Keratinocyte (primary cell): ENCODE measurements at places on chromosomes 4 and X. TPM values are rescaled to one million over a fixed set of nuclear protein-coding genes. Genes with fewer than 3 reads are reported as not detected.

Gene PSAPL1
- 0.01 to 0.05 TPM (median 0.03 TPM) in 3 replicates for polyA plus RNA-seq

Gene HDAC6
- 20.3 to 21.9 TPM (median 21.9 TPM) in 3 replicates for polyA plus RNA-seq

Gene MFAP3L
- 7.6 to 10.8 TPM (median 10.2 TPM) in 3 replicates for polyA plus RNA-seq

Gene ETDA
- polyA plus RNA-seq, result not detected in 3 replicates

Gene FABP2
- not detected in 3 replicates for polyA plus RNA-seq

Gene ERCC6L
- 0.52 to 4.1 TPM (median 3.4 TPM) in 3 replicates for polyA plus RNA-seq

Gene IQSEC2
- 3.9 to 7.7 TPM (median 4.7 TPM) in 3 replicates for polyA plus RNA-seq

Gene ARMCX2
- polyA plus RNA-seq, result 13.2 to 23.2 TPM (median 20.0 TPM) in 3 replicates

Gene SOWAHD
- 0.05 TPM in 2 of 3 replicates, not detected in the other for polyA plus RNA-seq

Gene CYSLTR1
- 0.03 TPM in 1 of 3 replicates, not detected in the others for polyA plus RNA-seq

Gene FAM53A
- polyA plus RNA-seq, result 0.50 to 0.99 TPM (median 0.75 TPM) in 3 replicates

Gene SFRP2
- not detected in 3 replicates for polyA plus RNA-seq

Gene ERAS
- polyA plus RNA-seq, result not detected in 3 replicates

Gene RBM47
- polyA plus RNA-seq, result 6.8 to 7.2 TPM (median 6.9 TPM) in 3 replicates

Gene F8A3
- 0.44 to 1.6 TPM (median 1.1 TPM) in 3 replicates for polyA plus RNA-seq

Gene TENT5D
- not detected in 3 replicates for polyA plus RNA-seq

Gene DGAT2L6
- polyA plus RNA-seq, result not detected in 3 replicates

Gene MAGEA2
- not detected in 3 replicates for polyA plus RNA-seq

Gene PABPC5
- polyA plus RNA-seq, result not detected in 3 replicates

Gene MAGEC1
- not detected in 3 replicates for polyA plus RNA-seq

Gene EMCN
- not detected in 3 replicates for polyA plus RNA-seq

Gene KCND1
- 0.20 to 0.30 TPM (median 0.25 TPM) in 3 replicates for polyA plus RNA-seq

Gene EXOC1L
- not detected in 3 replicates for polyA plus RNA-seq

Gene COPS4
- 37.8 to 54.3 TPM (median 50.2 TPM) in 3 replicates for polyA plus RNA-seq

Gene MAML3
- polyA plus RNA-seq, result 0.27 to 0.68 TPM (median 0.34 TPM) in 3 replicates

Gene ZFX
- polyA plus RNA-seq, result 18.0 to 31.8 TPM (median 24.3 TPM) in 3 replicates

Gene FGF5
- polyA plus RNA-seq, result 3.9 to 5.4 TPM (median 4.4 TPM) in 3 replicates

Gene CTAG1B
- polyA plus RNA-seq, result not detected in 3 replicates

Gene FAM47C
- polyA plus RNA-seq, result not detected in 3 replicates

Gene CHRDL1
- not detected in 3 replicates for polyA plus RNA-seq

Gene DMP1
- polyA plus RNA-seq, result not detected in 3 replicates

Gene CSN1S1
- not detected in 3 replicates for polyA plus RNA-seq

Gene FGFR3
- polyA plus RNA-seq, result 26.4 to 109 TPM (median 45.2 TPM) in 3 replicates

Gene ZFP92
- polyA plus RNA-seq, result 0.44 to 1.1 TPM (median 0.64 TPM) in 3 replicates

Gene GCNA
- 0.46 to 1.2 TPM (median 1.0 TPM) in 3 replicates for polyA plus RNA-seq

Gene CCDC110
- 0.14 TPM in 1 of 3 replicates, not detected in the others for polyA plus RNA-seq

Gene PPP3CA
- polyA plus RNA-seq, result 24.9 to 44.0 TPM (median 43.3 TPM) in 3 replicates

Gene HS3ST1
- 2.0 to 3.7 TPM (median 3.3 TPM) in 3 replicates for polyA plus RNA-seq

Gene CCNB3
- polyA plus RNA-seq, result 0.72 to 0.98 TPM (median 0.74 TPM) in 3 replicates

Gene VGLL1
- polyA plus RNA-seq, result 4.1 to 6.7 TPM (median 6.4 TPM) in 3 replicates

Gene PHKA2
- 14.1 to 17.2 TPM (median 15.2 TPM) in 3 replicates for polyA plus RNA-seq

Gene AR
- 0.27 to 0.75 TPM (median 0.47 TPM) in 3 replicates for polyA plus RNA-seq

Gene ATP2B3
- not detected in 3 replicates for polyA plus RNA-seq

Gene ARHGAP6
- polyA plus RNA-seq, result 0.01 to 0.10 TPM (median 0.05 TPM) in 3 replicates

Gene C4orf36
- polyA plus RNA-seq, result 1.0 to 4.0 TPM (median 1.2 TPM) in 3 replicates

Gene DCAF4L1
- 0.16 to 0.75 TPM (median 0.46 TPM) in 3 replicates for polyA plus RNA-seq

Gene PCDH7
- 28.1 to 38.5 TPM (median 30.1 TPM) in 3 replicates for polyA plus RNA-seq

Gene ESX1
- polyA plus RNA-seq, result 0.03 TPM in 1 of 3 replicates, not detected in the others

Gene RRH
- polyA plus RNA-seq, result 0.09 to 0.20 TPM (median 0.15 TPM) in 3 replicates
